Activated naive CD4-positive, alpha-beta T cell treated with anti-CD3 and anti-CD28 coated beads for 36 hours (primary cell): ENCODE measurements at places on chromosomes 3 and 15. TPM values are rescaled to one million over a fixed set of nuclear protein-coding genes. Genes with fewer than 3 reads are reported as not detected.

PLA2G4D gene
- not detected for total RNA-seq

PODXL2 gene
- 1.1 TPM for total RNA-seq

GOLGA6A gene
- total RNA-seq = 0.14 TPM

CP gene
- not detected for total RNA-seq

CAMK2N2 gene
- not detected for total RNA-seq

MESP2 gene
- not detected for total RNA-seq

ITIH1 gene
- total RNA-seq = not detected

HRG gene
- not detected for total RNA-seq

DUOX1 gene
- total RNA-seq = 0.17 TPM

SLC51A gene
- not detected for total RNA-seq

PTPN23 gene
- 18.7 TPM for total RNA-seq

SLC12A8 gene
- total RNA-seq = 1.1 TPM

FGF12 gene
- total RNA-seq = not detected

CPN2 gene
- not detected for total RNA-seq

MYRIP gene
- not detected for total RNA-seq

GRCh38 chr3:187759601-187760000 lies 14.3 kb upstream of the BCL6 start:
- H3K4me3 ChIP-seq = no peak overlapping the region
- H3K27ac ChIP-seq = no peak overlapping the region
- H3K4me1 ChIP-seq = peaks cover 5% of the 10 kb centered on the region
- peaks cover 3% of the 10 kb centered on the region for H3K27me3 ChIP-seq

DNA sequence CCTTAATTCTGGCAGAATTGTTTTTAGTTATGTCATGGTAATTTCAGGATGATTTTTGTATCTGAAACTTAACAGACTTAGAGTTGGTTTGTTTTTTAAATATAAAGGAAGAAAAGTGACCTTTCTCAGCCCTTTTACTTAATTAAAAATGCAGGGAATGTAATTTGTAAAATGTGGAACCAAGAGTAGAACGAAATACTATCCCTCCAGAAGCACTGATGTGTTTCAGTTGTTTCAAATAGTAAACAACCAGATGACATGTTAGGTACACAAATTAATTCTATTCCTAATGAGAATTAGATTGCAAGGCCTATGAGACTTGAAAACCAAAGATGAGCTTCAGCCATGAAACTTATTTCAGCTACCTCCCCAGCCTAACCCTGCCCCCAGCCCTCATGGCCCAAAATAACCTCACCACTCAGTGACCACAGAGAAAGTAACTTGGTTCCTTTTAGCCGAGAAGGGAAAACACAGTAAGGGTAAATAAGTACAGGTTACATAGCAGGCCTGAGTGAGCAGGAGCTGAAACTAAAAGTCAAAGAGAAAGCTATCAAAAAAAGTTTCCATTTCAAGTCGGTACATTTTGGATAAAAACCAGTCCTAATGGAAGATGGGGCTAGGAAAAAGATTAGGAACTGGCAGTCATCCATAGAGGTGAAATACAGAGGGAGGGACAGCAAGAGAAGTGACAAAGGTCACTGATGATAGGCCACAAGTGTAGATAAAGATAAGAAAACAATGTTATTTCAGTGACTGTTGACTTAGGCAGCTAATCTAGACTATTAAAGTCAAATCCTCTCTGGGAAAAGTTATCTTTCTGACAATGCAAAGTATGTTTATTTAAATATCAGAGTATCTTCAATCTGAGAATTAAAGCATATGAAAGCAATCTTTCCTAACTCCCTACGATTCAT lies 23.2 kb downstream of the SENP8 start:
- peaks cover 2% of the 10 kb centered on the region for H3K27me3 ChIP-seq
- H3K4me1 ChIP-seq = no peaks in the 10 kb centered on the region
- H3K27ac ChIP-seq = no peak overlapping the region
- DNase-seq = no peak
- H3K4me3 ChIP-seq = no peak overlapping the region
- H3K36me3 ChIP-seq = peaks cover 2% of the 10 kb centered on the region

DNA sequence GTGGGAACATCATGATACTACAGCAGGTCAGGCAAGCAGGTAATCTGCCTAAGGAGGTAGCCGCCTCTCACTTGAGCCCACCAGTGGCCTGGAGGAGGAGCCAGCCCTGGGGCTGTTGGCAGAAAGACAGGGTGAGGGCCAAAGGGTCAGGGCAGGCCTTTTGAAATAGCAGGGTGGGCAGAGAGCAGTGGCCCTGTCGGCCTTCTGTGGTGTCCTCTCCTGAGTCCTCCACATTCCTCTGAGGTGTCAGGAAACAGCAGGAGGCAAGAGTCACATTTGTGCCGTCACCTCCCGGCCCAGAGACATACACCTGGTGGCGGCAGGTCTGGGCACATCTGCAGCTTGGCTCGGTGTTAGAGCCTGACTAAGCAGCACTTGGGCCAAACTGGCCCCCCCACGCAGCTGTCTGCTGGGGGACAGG lies 3.9 kb upstream of the BNC1 start:
- H3K4me3 ChIP-seq = no peak overlapping the region
- H3K27me3 ChIP-seq = peaks cover 42% of the 10 kb centered on the region
- DNase-seq = no peak
- no peak overlapping the region for H3K27ac ChIP-seq

DNA sequence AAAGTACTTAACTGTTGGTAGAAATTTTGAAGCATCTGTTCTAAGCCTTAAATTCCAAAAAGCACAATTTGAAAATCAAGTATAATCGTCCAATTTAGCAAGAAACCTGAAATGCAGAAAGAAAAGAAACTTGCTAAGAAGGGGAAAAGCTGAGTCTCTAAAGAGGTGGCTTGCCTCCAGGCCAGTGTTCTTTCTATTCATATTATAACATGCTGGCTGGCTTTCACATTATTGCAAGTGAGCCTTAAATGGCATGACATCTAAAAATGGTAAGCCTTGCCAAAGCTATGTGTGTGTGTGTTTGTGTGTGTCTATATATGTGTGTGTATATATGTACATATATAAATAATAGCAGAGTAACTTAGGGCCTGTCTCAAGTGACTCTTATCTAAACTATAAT lies 89.5 kb downstream of the FGF12 start:
- DNase-seq = no peak
- no peaks in the 10 kb centered on the region for H3K4me1 ChIP-seq
- peaks cover 3% of the 10 kb centered on the region for H3K27me3 ChIP-seq
- no peak overlapping the region for H3K27ac ChIP-seq
- no peaks in the 10 kb centered on the region for H3K36me3 ChIP-seq

GRCh38 chr15:91706322-91707032 lies 147.0 kb upstream of the SLCO3A1 start:
- no peak overlapping the region for H3K4me3 ChIP-seq
- H3K36me3 ChIP-seq = no peaks in the 10 kb centered on the region
- H3K27me3 ChIP-seq = peaks cover 5% of the 10 kb centered on the region
- H3K4me1 ChIP-seq = peaks cover 17% of the 10 kb centered on the region
- H3K27ac ChIP-seq = no peak overlapping the region

- DNase-seq = no peak
- H3K4me3 ChIP-seq = peak overlapping the region; percentile 59
- no peaks in the 10 kb centered on the region for H3K27me3 ChIP-seq
- H3K27ac ChIP-seq = peak overlapping the region; percentile 97
- H3K36me3 ChIP-seq = peaks cover 20% of the 10 kb centered on the region
Observed at GRCh38 chr15:63210151-63211091, 21.0 kb downstream of the RAB8B start.

DNA sequence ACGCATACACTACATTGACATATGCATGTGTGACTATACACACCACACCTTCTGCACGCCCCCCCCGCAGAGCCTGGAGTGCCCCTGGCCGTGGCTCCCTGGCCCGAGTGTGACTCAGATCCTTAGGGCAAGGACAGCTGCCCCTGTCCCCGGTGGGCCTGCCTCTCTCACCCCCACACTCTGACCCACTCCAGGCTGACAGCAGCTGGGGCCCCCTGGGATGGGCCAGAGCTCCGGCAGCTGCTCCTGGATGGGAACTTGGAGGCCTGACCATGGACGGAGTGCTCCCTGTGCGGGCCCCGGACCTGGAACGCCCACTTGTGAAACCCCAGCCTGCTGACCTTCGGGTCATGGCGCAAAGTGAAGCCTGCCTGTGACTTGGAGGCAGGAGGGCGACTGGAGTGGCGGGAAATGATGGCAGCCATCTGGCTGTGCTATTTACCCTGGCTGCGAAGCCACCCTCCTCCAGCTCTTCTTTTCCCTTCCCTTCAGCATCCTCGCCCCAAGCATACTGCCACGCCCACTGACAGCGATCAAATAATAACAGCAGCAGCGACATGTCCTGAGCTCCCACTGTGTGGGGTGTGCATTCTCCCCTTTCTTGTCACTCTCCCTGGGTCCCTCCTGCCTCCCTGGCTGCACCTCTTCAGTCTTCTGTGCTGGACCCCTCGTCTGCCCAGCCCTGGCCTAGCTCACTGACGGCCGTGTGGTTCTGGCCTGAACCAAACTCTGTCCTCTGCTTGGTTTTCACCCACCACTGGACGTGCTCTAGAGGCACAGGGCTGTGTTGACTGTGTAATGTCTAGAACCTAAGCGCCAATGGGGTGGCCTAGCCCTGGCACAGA lies 90.7 kb upstream of the MEF2A start:
- H3K4me1 ChIP-seq = peaks cover 25% of the 10 kb centered on the region
- DNase-seq = no peak
- no peak overlapping the region for H3K4me3 ChIP-seq
- H3K27ac ChIP-seq = no peak overlapping the region
- no peaks in the 10 kb centered on the region for H3K27me3 ChIP-seq
- H3K36me3 ChIP-seq = no peaks in the 10 kb centered on the region

- H3K4me1 ChIP-seq = peaks cover 5% of the 10 kb centered on the region
- H3K4me3 ChIP-seq = no peak overlapping the region
- H3K27ac ChIP-seq = no peak overlapping the region
- H3K36me3 ChIP-seq = no peaks in the 10 kb centered on the region
- DNase-seq = no peak
Observed at GRCh38 chr15:69613182-69613581, 160.6 kb downstream of the RPLP1 start.

DNA sequence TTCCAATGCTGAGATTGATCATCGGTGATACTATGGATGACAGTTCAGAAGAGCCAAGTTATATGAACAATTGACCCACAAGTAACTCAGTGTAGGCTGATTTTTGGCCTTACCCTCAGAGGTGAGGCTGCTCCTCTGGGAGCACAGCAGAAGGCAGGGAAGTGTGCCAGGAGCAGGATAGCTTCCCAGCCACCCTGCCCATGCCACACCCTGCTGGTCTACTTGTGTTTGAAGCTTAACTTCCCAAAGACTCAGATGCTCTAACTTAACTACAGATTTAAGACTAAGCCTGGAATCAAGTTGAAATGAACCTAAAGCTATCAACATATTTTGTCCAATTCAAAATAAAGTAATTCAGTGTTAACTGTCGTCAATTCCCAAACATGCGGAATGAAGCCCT lies 77.5 kb downstream of the BOC start:
- DNase-seq = no peak
- H3K27me3 ChIP-seq = no peaks in the 10 kb centered on the region
- H3K4me1 ChIP-seq = peaks cover 6% of the 10 kb centered on the region
- no peak overlapping the region for H3K4me3 ChIP-seq

GRCh38 chr3:23657647-23658046 lies 148.1 kb upstream of the UBE2E1 start:
- no peak for DNase-seq
- H3K4me3 ChIP-seq = no peak overlapping the region
- H3K36me3 ChIP-seq = no peaks in the 10 kb centered on the region
- peaks cover 3% of the 10 kb centered on the region for H3K27me3 ChIP-seq
- H3K27ac ChIP-seq = no peak overlapping the region

- peaks cover 16% of the 10 kb centered on the region for H3K27me3 ChIP-seq
- H3K36me3 ChIP-seq = no peaks in the 10 kb centered on the region
- H3K4me1 ChIP-seq = peaks cover 17% of the 10 kb centered on the region
- DNase-seq = no peak
- H3K4me3 ChIP-seq = no peak overlapping the region
- H3K27ac ChIP-seq = no peak overlapping the region
Observed at GRCh38 chr15:31550211-31550977, 223.8 kb downstream of the KLF13 start.

DNA sequence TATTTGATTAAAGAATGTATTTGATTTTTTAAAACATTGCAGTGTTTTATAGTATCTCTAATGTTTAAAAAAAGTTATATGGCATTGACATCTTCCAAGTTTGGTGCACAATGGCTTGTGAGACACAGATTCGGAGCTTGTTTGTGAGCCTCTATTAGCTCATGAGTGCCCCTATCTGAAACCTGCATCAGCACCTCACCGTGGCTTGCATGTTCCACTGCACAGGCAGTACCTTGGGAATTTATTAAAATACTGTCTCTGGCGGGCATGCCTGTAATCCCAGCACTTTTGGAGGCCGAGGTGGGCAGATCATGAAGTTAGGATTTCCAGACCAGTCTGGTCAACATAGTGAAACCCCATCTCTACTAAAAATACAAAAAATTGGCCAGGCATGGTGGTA lies 6.8 kb upstream of the RTP2 start:
- DNase-seq = no peak
- peaks cover 4% of the 10 kb centered on the region for H3K4me1 ChIP-seq
- H3K27me3 ChIP-seq = no peaks in the 10 kb centered on the region
- no peaks in the 10 kb centered on the region for H3K36me3 ChIP-seq

DNA sequence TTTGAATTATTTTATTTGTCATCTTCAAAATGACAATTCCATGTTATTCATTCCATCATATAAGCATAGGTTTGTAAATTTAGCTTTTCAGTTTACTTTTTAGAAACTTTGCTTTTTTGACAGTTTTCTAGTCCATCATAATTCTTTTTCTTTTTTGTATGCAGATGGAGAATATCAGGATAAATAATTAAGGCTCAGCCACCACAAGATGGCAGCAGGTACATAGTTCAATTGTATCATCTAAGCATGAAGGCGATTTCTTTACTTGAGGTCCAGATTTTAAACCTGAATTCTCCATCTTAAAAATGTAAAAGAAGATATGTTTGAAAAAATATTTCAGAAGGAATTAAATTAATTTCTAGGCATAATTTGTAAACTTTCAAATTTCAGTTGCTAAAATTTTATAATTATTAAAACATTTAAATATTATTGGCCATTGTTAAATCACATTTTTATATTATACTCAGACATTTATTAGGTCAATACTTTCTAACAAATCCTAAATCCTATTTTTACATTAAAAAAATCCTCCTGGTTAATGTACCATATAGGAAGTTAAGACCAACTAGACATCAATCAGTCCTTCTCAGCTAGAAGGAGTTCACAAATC lies 15.1 kb downstream of the PLSCR5 start:
- peak; percentile 49 for DNase-seq
- H3K4me3 ChIP-seq = no peak overlapping the region
- H3K27me3 ChIP-seq = peaks cover 6% of the 10 kb centered on the region
- no peaks in the 10 kb centered on the region for H3K36me3 ChIP-seq
- no peaks in the 10 kb centered on the region for H3K4me1 ChIP-seq

- no peak overlapping the region for H3K27ac ChIP-seq
- no peak overlapping the region for H3K4me3 ChIP-seq
- peaks cover 33% of the 10 kb centered on the region for H3K36me3 ChIP-seq
- H3K4me1 ChIP-seq = peaks cover 51% of the 10 kb centered on the region
Observed at GRCh38 chr3:196749125-196749524, 9.5 kb downstream of the PAK2 start.

GRCh38 chr15:44308415-44308814 lies 19.9 kb downstream of the GOLM2 start:
- peak overlapping the region; percentile 43 for H3K4me3 ChIP-seq
- H3K27me3 ChIP-seq = no peaks in the 10 kb centered on the region
- DNase-seq = peak; percentile 30
- peaks cover 6% of the 10 kb centered on the region for H3K36me3 ChIP-seq
- peaks cover 37% of the 10 kb centered on the region for H3K4me1 ChIP-seq
- H3K27ac ChIP-seq = peak overlapping the region; percentile 81
